ENCODE measurements at places on chromosomes 6 and 20.
A peak's percentile ranks its signal among the peaks of the same experiment; 100 is the strongest.

DNA sequence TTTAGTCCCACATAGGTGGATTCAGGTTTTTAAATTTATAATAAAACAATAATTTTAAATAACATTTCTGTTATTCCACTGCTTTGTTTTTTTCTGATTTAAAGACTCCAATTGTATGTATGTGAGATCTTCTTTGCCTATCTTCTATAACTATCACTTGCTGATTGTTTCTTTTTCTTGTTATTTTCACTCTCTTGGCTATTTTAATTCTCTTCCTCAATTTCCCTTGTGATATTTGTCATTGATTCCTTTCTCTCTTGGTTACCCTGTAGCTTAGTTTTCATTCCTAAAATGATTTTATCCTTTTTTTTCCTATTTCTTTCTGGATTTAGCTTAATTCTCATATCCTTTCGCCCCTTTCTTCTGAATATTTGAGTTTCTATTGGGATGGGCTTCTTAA, 227.3 kb upstream of the TENT5A start:
- no peak for DNase-seq

GRCh38 chr6:87259791-87260190, 62.6 kb upstream of the SMIM8 start:
- DNase-seq: no peak

DNA sequence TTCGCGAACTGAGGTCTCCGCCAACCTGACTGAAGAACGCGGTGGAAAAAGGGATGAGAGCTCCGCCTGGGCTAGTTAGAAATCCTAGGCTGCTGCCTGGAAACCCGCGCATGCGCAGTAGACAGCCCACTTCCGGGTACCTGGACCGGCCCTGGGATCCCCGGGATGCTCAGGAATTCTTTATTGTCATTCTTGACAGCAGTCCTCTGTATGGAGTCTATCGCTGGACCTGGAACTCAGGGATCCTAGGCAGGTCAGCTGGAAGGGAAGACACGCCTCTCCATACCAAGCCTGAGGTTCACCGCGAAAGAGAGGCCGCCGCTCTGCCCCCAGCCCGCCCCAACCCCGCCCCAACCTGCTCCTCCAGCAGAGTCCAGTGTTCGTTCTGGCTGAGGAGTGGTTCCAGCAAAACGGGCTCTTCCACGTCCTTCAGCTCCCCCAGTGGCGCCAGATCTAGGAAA, 1379.2 kb upstream of the DEFB115 start:
- peak; percentile 71 for DNase-seq

GRCh38 chr6:30544666-30545272, 11.5 kb downstream of the GNL1 start:
- DNase-seq: no peak

GRCh38 chr6:137348777-137349176, 129.6 kb upstream of the IFNGR1 start:
- DNase-seq: no peak

- DNase-seq: no peak
Measured at GRCh38 chr6:32068867-32069266, 30.7 kb downstream of the CYP21A2 start.

- no peak for DNase-seq
Measured at GRCh38 chr6:137237413-137238170, 18.4 kb upstream of the IFNGR1 start.

DNA sequence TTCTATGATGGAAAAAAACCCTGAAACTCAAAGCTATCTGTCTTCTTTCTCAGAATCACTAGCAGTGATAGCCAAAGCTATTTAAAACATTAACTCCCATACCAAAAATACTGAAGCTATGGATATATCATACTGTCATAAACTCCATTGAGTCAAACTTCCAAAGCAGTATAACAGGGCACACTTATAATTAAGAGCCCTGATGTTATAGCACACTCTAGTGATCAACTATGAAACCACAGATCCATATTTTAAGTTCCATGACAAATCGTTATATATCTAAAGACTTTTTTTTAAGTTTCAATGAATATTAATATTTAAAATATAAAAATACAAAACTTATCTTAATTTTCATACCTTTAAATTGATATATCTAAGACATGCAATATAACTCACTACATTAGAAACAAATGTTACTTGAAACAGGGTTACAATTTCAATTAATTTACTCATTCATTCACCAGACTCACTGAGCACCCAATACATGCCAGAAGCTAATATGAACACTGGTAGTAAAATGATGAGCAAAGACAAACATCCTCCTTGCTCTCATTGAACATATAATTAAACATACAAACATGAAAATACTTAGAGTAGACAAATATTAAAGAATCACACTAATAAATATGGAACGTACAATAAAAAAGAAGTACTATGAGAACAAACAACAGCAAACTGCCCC, 69.3 kb downstream of the IBTK start:
- DNase-seq: no peak

DNA sequence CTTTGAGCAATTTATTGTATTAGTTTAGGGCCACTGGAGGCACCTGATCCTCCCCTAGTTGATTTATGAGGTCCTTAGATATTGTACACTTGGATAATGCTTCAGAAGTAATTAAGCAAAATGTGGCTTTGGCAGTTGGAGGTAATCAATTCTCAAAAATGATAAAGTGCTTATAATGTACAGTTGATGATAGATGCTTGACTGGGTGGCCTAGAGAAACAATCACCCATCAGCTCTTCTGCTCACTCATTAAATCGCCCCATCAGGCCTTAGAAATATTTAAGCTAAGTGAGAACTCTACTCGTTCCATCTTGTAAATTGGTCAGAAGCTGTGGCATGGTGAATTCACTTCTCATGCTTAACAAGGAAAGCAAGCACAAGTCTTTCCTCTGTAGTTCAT, 349.9 kb downstream of the SAMD5 start:
- DNase-seq: no peak

GRCh38 chr20:60641879-60642447, 610.1 kb upstream of the CDH4 start:
- no peak for DNase-seq

DNA sequence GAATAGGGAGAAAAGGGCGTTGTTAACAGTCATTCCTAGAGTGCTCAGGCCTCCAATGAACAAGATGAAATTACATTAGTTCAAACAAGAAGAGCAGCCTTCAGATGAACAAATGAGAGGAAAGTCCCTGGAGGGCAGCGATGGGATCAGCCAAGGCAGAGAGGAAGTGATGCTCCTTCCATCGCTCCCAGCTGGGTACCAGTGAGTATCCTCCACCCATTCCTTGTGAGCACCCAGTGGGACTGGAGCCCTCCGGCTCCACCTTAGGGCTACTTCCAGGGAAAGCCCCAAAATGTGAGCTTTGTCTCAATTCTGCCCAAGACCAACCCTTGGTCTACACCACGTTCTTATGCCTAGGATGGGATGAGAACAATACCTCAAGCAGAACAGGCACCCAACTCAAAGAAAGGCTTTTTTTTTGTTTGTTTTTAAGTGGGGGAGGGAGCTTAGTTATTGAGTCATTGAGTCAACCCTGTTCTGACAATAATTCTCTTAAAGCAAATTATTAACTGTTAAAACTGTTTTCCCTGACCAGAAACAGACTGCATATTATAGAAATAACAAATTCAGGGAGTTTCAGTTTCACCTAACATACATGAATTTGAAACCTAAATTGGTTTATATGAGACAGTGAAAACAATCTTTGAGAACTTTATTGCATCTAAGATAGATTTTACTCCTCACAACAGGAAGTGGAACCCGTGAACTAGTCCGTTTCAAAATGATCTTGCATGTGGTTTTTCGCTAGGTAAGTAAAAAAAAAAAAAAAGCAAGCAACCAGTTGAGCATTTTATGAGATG, 106.9 kb downstream of the IPCEF1 start:
- DNase-seq: no peak

DNA sequence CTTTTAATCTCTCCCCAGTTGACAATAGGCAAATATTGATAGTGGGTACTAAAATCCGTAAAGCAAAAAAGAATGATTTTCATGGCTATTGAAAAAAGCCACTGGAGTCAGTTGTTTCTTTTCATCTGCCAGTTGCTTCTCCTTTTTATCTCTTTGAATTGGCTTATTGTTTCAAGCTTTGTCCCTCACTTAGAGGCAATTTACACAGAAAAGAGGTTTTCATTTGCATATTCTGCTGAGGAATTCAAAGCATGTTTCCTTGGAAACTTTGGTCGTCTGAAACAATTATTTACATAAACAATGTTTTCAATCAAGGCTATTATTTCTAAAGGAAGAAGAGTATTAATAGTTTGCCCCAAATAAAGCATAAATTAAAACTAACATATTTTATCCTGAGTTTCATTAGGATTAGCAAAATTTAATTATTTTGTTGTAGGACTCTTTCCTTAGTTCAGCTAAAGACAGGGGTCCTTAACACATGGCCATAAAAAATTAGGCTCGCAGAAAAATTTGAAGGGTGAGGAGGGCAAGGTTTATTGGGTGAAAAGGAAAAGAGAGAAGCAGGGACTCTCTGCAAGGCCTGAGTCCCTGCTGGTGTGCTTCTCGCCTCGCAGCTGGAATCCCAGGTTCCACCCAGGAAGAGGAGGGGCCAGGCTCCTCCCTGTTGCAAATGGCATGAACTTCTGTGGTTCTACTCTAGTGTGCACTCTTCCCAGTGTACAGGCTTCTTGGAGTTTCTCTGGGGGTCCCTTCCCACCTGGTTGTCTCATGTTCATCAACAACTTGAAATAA, 138.8 kb upstream of the LAMA2 start:
- DNase-seq: peak; percentile 32

GRCh38 chr6:108780784-108781183, 67.4 kb upstream of the ARMC2 start:
- no peak for DNase-seq

GRCh38 chr20:8117636-8118035, 14.4 kb upstream of the PLCB1 start:
- DNase-seq: no peak

DNA sequence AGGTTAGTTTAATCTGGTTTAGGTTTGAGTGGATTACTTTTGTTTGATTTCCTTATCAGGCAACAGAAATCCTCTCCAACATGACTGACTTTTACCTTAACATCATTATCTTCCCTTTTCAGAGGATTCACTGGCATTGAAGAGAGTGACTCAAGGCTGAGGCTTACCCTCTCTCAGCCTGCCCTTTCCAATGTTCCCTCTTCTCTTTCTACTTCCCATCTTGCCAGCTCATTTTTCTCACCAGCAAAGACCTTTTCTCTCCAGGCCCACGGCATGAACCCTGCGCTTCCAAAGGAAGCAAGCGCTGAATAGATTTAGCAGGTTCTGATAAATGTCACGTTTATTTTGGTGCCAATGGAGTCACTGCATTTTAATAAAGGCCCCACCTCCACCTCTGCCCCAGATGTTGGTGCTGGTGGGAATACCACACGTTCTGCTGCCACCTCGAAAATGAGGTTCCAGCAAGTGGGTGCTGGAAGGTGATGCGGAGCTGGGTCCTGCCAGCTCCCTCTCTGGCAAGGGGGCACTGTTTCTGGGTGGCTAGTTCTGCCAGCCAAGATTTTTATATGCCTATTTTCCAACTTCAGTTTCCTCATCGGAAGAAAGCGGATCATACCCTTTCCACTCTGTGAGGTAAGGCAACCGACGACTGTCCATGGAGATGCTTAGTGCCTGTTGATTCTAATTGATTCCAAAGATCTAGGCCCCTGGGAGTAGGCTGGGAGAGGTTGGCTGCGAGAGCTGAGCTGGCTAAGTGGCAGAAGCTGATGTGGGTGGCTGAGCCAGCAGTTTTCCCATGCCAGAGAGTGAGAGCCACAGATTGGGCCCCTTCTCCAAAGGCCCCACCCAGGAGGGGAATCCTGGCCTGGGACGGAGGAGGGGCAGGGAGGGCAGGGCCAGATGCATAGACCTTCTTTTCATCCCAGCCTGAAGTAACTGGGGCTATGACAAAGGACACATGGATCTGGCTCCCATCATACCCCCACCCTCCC, 87.7 kb upstream of the MAFB start:
- no peak for DNase-seq

DNA sequence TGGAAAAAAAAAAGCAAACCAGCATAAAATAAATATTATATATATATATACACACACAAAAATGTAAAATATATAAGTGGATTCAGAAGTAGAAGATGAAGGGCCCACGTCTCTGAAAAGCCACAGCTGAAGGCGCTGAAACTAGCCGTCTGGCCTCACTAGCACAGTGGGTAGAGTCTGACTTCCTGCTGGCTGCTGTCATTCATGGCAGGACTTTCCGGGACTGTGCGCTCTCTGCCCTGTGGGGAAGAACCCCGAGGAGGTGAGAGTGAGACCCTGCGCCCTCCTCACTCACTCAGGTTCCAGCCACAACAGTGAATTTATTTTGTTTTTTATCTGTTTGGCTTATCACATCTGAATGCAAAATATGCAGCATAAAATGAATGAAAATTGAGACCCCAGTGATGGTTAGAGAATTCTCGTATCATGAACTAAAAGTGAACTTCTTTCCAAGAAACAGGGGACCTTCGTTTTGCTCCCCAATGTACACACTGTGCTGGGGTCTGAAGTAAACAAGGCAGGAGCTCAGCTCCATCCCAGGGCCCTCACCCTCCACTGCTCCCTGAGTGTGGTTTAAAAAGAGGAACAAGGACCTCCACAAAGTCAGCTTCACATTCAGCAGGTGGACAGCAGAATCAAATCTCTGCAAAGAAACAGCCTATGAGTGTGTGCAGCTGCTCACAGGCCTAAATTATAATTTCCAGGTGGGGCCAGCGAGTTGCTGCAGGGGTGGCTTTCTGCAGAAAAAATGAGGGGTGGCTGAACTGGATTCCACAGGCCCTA, 1.3 kb upstream of the RAMACL start:
- no peak for DNase-seq

- no peak for DNase-seq
Measured at GRCh38 chr6:41578217-41579087, 32.3 kb downstream of the FOXP4 start.

GRCh38 chr20:33981347-33981746, 12.4 kb upstream of the RALY start:
- no peak for DNase-seq

GRCh38 chr6:118981884-118982574, 47.1 kb upstream of the MCM9 start:
- DNase-seq: no peak

DNA sequence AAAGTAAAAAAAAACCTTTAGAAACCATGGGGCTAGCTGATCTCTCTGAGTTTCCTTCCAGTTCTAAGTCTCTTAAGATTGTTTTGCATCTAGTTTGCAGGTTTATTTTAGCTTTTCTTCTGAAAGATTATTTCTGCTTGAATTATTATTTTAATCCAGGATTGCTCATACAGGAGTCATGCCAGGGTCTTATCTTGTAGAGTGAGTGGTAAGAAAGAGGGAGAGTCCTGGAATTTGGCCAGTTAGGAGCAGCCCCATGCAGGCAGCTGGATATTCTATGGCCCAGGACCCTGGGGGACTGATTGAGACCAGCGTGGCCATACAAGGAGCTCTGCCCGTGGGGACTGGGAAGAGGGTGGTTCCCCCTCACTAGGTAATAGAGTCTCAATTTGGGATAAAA, 178.9 kb upstream of the HEY2 start:
- no peak for DNase-seq

GRCh38 chr6:149026530-149026942, 279.7 kb downstream of the UST start:
- DNase-seq: no peak
